ENCODE measurements at places on chromosomes 4 and X.

DNA sequence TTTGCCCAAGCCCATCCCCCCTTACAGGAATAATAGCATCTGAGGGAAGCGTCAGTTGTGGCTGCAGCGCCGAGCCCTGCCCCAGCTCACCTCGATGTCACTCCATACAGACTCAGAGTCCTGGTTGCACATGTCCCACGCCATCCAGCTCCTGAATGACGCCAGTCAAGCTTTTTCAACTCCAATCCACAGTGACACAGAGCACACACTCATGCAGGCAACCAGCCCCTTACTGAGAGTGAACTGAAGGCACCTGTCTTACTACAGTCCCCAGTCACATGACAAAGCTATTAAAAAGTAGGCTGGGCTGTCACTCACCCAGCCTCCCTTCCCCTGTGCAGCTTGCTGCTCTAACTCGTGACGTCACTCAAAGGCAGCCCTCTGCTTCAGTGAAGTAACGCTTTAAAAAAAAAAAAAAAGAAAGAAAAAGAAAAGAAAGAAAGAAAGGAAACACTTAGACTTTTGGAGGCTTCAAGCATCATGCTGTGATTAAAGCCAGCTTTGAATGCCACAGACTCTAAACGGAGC lies at the start of gene PPARGC1A:
TSS of gene PPARGC1A (minus strand) at position 234 of the 528 bp plus-strand sequence. CDS start at position 144, 90 bp downstream.
- peak; percentile 64 for DNase-seq
- H3K4me3 ChIP-seq: no peak within 1 kb of the TSS
- no peaks in the 10 kb centered on the region for H3K36me3 ChIP-seq
- peaks cover 16% of the 10 kb centered on the region for H3K4me1 ChIP-seq
- H3K27me3 ChIP-seq: no peaks in the 10 kb centered on the region
- H3K27ac ChIP-seq: peak within 1 kb of the TSS; percentile 60

- H3K4me3 ChIP-seq: no peak overlapping the region
- H3K27ac ChIP-seq: no peak overlapping the region
- H3K4me1 ChIP-seq: peaks cover 12% of the 10 kb centered on the region
- DNase-seq: no peak
- H3K36me3 ChIP-seq: no peaks in the 10 kb centered on the region
Observed at GRCh38 chrX:25020905-25021449, 5.2 kb upstream of the ARX start.

DNA sequence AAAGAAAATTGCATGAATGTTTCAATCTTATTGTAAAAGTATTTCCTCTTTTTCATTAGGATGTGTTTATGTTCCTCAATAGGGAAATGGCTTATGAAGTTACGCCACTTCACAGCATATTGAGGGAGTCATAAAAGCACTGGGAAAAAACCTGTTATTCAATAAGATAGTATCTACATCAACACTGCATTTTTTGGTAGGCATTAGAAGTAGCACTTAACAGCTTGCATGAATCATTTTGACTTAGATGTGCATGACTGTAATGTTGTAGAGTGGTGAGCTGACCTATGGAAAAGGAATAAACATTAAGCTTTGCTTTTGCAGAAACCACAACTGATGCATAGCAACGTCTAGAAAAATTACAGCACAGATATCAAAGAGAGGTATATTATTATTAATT lies 111.2 kb upstream of the GRXCR1 start:
- H3K36me3 ChIP-seq: no peaks in the 10 kb centered on the region
- H3K4me1 ChIP-seq: no peaks in the 10 kb centered on the region
- no peak overlapping the region for H3K27ac ChIP-seq

GRCh38 chr4:15944895-15945294 lies 6.4 kb upstream of the FGFBP1 start:
- no peak for DNase-seq
- no peak overlapping the region for H3K4me3 ChIP-seq
- no peak overlapping the region for H3K27ac ChIP-seq
- H3K4me1 ChIP-seq: no peaks in the 10 kb centered on the region
- H3K36me3 ChIP-seq: no peaks in the 10 kb centered on the region
- H3K27me3 ChIP-seq: no peaks in the 10 kb centered on the region

DNA sequence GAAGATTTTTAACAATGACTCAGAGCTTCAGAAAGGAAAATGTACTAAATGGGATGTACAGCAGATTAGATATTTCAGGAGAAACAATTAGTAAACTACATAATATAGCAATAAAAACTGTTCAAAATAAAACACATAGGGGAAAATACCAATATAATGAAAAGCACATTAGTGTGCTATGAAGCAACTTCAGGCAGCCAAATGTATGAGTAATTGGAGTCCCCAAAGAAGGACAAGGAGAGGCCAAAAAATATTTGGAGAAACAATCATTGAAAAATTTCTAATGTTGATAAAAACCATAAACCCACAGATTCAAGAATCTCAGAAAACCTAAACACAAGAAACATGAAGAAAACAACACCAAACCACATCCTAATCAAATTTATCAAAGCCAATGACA lies 129.3 kb upstream of the CHRDL1 start:
- H3K36me3 ChIP-seq: no peaks in the 10 kb centered on the region
- H3K27me3 ChIP-seq: no peaks in the 10 kb centered on the region
- no peak overlapping the region for H3K4me3 ChIP-seq
- H3K27ac ChIP-seq: no peak overlapping the region
- H3K4me1 ChIP-seq: no peaks in the 10 kb centered on the region

Data from body of pancreas (tissue), 4 donors.